ENCODE measurements at places on chromosomes 7 and 10. TPM values are rescaled to one million over a fixed set of nuclear protein-coding genes. Genes with fewer than 3 reads are reported as not detected.

DNA sequence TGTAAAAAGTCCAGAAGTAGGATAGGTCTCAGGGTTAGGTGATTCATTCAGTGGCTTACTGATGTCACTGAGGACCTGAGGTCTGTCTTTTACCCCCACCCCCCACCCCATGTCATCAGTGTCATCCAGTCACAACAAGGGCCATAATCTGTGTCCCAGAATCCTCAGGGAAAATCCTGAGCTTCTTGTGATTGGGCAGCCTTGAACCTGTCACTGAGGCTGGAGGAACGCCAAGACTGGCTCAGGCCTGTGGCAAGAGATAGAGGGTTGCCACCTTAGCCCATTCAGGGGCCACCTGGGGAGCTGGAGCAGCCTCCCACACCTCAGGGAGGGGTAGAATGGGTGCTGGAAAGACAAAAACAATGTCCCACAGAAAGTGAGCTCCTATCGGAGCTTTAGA, 29.7 kb downstream of the NUB1 start:
- peaks cover 36% of the 10 kb centered on the region for H3K4me1 ChIP-seq
- DNase-seq: no peak
- H3K36me3 ChIP-seq: peaks cover 20% of the 10 kb centered on the region
- H3K4me3 ChIP-seq: no peak overlapping the region
- no peaks in the 10 kb centered on the region for H3K27me3 ChIP-seq
- H3K27ac ChIP-seq: no peak overlapping the region

GRCh38 chr7:76343294-76343930, 15.4 kb downstream of the YWHAG start:
- no peak overlapping the region for H3K4me3 ChIP-seq
- no peak for DNase-seq
- peaks cover 28% of the 10 kb centered on the region for H3K4me1 ChIP-seq
- H3K27ac ChIP-seq: no peak overlapping the region

BTBD16 gene
- total RNA-seq: not detected

ADAMTS14 gene
- total RNA-seq: not detected

ELFN1 gene
- 0.81 TPM for total RNA-seq
